Cortex of kidney (tissue), 1 donor: ENCODE measurements at places on chromosomes 5 and 9.

DNA sequence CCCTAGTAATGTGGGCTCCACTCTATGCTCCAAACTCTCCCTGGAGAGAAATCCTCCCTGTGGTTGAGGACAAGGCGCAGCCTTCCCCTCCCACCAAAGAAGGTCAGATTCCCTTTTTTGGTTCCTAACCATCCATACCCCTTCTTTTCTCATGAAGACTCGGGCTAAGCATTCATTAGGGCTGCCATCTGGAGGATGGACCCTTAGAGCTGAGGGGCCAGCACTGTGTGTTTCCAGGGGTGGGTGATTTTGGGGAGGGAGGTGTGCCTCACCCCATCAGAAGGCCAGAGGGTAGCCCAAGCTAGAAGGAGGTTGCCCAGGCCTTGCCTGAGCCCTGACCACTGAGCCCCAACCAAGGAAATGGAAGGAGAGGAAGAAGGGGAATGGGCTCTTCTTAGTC lies 36.8 kb downstream of the TGFBI start:
- DNase-seq, result no peak

DNA sequence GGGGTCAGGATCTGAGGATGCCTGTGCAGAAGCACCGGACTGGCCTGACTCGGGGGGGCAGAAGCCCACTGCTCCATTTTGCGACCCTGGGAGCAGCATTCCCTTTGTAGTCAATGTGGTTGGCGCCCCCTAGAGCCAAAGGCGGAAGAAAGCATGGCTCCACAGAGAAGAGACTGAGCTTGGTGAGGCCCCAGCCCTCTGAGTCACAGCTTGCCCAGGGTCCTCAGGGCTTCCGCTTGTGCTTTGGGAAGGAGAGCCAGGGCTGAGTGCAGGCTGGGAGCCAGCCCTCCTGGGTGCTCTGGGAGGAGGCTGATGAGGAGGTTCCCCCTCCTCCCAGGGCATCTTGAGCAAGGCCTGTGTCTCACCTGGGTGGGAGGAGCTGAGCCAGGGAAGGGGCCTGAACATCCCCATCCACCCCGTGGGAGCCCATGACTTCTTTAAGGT lies 5.5 kb upstream of the AQP3 start:
- DNase-seq, result no peak

DNA sequence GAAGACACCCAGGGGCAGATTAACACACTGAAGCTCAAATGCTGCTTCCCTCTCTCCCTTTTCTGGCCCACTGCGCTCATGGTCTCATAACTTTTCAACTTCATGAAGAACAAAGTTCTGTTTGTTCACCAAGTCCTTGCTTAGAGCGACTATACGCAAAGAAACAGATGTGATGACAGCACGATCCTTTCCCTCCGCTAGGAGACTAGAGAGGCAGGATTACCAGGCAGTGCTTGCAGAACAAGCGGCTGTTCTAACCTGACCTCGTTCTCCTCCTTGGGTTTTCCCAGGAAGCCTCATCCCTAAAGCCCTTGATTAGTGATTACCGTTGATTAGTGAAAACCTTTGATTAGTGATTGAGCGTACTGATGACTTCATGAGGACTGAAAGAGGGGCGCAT lies 649.9 kb downstream of the IRX1 start:
- no peak for DNase-seq

- DNase-seq, result no peak
These were observed 78.8 kb downstream of the SNX24 start for GRCh38 chr5:122924203-122924602.

DNA sequence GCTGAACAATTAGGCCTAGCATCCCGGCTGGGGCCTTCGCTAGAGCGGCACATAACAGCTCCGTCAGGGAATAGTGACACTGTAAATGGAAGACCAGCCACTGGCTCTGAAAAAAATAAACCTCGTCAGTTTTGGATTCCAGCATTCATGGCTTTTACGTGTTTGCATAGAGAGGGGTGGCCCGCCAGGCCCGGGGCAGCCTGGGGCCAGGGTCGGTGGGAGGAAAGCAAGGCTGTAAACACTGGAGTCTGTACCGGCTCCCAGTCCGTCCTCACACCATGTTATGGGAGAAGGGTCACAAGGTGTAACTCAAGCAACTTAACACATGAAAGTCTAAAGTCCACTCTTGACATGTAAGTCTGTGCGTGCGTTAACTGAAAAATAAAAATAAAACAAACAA lies 11.2 kb downstream of the CCNI2 start:
- no peak for DNase-seq
